AML-193 (cell line): ENCODE measurements at places on chromosomes 6 and 20.

GRCh38 chr20:47493175-47493962, 8.3 kb upstream of the NCOA3 start:
- peak; percentile 51 for DNase-seq

DNA sequence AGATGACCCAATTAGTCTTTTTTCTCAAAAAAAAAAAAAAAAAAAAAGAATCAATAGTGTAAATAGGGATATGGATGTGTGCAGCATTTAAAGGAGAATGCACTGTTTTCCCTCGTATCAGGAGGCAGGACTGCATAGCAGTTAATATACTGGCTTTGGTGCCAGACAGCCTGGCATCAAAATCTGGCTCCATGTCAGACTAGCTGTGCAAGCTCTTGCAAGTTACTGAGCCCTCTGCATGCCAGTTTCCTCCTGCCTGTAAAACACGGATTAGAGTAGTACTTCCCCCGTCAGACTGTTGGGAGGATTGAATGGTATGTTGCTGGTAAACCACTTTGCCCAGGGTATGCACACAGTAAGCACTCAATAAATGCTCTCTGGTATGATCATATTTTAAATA, 594.2 kb upstream of the CHD6 start:
- no peak for DNase-seq

- no peak for DNase-seq
Observed at GRCh38 chr20:47740121-47740861, 45.0 kb downstream of the SULF2 start.

DNA sequence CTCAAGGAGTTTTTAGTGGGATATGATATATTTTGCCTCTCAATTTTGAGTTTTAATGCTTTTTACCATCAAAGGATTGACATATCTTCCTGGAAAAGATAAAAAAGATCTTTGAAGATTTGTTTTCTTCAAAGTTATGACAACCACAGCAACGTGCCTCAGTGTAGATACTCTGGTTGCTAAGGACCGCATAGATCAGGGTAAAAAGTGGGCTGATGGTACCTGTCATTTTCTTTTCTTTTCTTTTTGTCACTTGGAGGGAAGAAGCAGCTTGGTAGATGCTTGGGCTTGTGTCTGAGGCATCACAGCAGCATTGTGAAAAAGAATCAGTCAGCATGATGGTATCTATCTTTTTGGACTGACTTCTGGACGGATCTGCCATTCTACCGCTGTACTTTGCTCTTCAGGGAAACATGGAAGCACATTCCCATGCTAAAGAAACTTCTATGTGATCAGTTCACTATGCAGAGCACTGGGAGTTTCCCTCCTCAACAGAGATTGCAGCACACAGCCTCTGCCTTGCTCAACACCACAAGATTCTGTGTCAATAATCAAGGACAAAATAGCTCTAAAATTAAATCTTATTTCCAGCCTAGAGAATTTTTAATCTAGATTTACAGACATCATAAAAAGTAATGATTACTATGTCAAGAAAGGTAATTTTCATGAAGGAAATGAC, 54.8 kb upstream of the SGK1 start:
- DNase-seq, result peak; percentile 76

DNA sequence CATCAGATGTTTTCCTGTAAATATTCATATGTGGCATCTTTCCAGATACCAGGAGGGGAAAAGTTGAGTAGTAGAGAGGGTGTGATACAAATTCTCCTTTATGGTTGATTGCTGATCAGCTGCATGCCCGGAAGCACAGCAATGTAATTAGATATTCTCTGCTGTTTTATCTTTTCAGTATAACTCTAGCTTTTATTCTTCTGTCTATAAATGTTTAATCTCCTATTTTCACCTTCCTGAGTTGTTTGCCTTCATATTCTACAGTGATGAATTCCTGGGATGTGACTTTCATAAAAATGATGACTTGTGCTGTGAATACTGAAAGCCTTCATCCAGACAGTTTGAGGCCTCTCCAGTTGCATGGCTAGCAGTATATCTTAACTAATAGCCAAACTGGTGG, 53.7 kb downstream of the SH3BGRL2 start:
- no peak for DNase-seq

- peak; percentile 87 for DNase-seq
Observed at GRCh38 chr6:53461041-53461656, 83.8 kb downstream of the GCLC start.

DNA sequence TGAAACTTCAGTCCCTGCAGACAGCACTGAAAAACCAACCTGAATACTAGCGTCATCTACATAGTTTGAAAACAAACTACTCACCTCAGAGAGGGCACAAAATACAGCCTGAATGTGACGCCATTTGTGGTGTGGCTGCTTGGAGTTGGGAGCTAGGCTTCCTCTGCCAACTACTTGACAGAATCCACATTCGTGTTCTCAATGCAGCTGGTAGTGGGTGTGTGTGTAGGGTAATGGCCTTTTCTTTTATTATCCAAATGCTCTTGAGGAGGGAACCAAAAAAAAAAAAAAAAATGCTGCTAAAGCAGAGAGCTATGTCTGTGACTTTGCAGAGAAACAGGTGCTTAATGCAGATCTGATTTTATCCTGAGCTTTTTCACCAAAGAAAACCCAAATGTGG, 207.8 kb downstream of the OTOR start:
- DNase-seq, result no peak

- no peak for DNase-seq
Observed at GRCh38 chr6:152661776-152662175, 24.6 kb upstream of the SYNE1 start.

DNA sequence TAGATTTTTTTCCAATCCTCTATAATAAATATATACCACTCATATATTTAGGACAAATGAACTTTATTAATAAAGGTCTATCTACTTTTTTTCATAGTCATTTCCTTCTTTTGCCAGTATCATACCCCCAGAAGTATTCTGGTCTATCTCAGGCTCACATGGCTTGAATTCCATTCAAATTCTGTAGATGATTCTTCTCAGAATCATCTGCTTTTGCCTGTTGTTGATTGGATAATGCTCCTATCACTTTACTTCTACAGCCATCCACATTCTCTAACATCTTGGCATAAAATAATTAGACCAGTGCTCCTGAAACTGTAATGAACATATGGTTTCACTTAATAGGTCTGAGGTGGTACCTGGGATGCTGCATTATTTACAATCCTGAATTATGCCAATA, 121.2 kb downstream of the GFRAL start:
- no peak for DNase-seq

GRCh38 chr6:13124131-13124530, 204.2 kb downstream of the TBC1D7 start:
- DNase-seq, result no peak

GRCh38 chr20:62437927-62438326, 10.6 kb upstream of the RBBP8NL start:
- no peak for DNase-seq

DNA sequence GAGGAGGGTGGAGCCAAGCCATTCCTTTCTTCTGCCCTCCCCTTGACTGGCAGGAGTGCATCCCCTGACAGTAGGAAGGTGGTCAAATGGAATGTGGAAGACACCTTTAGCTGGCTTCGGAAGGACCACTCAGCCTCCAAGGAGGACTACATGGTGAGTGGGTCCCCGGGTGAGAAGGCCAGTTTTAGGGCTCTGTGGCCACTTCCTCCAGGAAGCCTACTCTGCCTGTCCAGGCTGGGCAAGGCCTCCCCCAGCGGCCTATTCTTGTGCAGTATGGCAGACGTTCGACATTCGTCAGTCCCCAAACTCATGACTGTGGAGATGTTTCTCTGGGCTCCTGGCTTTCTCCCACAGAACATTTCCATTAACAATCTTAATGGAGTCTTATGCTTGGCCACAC, 9.1 kb downstream of the PCIF1 start:
- no peak for DNase-seq

GRCh38 chr6:166954118-166954713, 2.1 kb downstream of the RNASET2 start:
- DNase-seq, result no peak

DNA sequence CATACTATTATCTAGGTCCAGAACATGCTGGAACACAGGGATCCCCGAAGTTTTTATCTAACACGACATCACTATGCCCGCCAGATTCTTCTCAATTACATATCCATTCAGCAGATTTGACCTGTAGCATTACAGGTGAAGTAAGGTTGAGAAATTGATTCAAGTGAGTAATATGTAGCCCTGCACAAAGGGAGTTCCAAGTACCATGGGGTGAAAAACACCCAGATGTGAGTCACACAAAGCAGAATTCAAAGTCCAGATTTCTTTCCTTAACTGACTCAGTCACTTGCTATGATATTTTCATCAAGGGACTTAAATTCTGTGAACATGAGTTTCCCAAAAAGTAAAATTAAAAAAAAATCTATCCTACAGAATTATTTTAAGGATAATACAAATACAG, 655.4 kb upstream of the PTCHD4 start:
- DNase-seq, result no peak

DNA sequence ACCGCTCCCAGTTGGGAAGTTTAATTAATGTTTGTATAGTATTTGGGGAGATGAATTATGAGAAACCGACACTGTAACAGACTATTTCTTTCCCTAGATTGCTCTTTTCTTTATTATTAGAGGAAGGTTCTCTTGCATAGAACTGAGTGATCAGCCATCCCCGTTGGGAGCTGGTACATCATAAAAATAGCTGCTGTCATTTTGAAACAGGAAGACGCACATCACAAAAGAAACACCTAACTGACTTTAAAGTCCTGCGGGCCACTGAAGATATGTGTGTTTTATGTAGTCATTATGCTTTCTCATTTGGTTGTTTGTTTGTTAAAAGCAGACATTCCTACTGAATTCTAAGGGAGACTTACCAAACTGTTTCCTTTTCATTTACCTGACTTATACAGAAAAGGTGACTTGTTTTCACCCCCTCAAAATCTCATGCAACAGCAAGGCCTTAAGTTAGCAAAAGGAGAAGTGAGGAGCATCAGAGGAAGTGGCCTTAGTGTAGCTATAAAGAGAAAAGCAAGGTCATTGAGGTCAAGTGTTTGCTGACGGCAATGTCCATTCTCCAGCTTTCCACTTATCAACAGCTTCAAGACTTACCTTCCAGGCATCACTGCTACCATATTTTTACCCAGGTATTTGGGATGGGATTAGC, 91.0 kb downstream of the PKHD1 start:
- no peak for DNase-seq

GRCh38 chr20:64104667-64105451, 2.5 kb downstream of the NPBWR2 start:
- DNase-seq, result no peak

- no peak for DNase-seq
Observed at GRCh38 chr6:167121335-167121841, 1.5 kb upstream of the CCR6 start.

DNA sequence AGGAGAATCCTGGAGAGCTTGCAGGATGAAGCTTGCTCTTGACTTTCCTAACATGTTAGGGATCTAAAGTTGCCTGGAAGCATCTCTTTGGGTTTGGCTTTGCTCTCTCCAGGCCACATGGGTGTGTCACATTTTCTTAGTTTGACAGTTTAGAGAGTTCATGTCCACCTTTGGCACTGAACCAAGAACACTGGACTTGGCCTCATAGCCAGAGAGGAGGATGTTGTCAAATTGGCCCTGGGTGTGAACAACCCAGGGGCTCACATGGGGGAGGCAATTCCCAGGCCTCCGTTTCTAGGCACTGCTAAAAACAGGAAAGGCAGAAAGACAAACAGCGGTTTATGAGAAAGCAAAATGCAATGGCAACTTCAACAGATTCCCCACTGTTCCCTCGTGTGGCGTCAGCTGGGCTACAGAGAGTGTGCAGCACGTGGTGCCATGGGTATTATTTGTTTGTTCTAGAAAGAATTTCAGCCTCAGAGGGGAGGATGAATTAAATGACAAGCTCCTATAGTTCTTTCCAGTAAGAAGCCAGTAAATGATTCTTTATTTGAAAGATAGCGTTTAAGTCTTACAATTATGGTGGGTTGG, 93.9 kb downstream of the CLIC5 start:
- DNase-seq, result no peak

DNA sequence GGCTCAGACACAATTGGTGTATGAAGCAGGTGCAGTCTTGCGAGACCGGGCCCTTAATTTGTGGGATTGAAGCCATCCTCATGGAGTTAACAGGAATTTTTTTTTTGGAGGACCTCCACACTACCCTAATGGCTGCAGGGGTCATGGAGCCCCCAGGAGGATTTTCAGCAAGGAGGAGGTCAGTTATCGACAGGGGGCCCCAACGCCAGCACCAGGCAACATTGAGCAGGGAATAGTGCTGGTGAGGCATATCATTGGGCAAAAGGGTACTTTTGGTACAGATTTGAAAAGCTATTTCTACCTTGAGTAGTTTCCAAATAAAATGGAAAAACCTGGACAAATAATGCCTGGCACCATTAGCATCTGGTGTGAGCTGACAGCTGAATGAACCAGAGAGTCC, 6.7 kb downstream of the FAM50B start:
- DNase-seq, result no peak

DNA sequence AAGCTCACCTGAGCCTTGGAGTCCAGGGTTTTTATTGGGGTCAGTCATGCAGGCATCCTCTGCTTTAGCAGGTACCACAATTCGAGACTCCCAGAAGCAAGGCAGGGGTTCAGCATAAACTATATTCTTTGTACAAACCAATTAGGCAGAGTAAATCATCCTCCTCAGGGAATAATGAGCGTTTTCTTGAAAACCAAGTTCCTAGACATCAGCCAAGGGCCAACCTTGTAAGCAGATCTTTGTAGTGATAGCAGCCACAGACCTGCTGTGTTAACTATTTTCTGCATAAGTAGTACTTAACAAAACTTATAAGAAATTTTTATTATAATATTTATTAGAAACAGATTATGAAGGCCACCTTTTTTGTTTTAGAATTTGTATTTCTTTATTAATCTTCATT, 74.7 kb downstream of the STXBP5 start:
- no peak for DNase-seq

DNA sequence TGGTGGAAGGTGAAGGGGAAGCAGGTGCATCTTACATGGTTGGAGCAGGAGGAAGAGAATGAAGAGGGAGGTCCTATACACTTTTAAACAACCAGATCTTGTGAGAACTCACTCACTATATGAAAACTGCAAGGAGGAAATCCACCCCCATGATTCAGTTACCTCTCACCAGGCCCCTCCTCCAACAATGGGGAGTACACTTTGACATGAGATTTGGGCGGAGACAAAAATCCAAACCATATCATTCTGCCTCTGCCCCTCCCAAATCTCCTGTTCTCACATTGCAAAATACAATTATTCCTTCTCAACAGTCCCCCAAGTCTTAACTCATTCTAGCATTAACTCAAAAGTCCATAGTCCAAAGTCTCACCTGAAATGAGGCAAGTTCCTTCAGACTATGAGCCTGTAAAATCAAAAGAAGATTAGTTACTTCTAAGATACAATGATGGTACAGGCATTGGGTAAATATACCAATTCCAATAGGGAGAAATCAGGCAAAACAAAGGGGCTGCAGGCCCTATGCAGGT, 60.5 kb downstream of the EDN1 start:
- DNase-seq, result no peak
